Stimulated activated CD4-positive, alpha-beta T cell treated with anti-CD3 and anti-CD28 coated beads, Interleukin-1b, Interleukin-23, amount 100 ng/mL, for 48 hours (primary cell): ENCODE measurements at places on chromosomes 11 and 22.

DNA sequence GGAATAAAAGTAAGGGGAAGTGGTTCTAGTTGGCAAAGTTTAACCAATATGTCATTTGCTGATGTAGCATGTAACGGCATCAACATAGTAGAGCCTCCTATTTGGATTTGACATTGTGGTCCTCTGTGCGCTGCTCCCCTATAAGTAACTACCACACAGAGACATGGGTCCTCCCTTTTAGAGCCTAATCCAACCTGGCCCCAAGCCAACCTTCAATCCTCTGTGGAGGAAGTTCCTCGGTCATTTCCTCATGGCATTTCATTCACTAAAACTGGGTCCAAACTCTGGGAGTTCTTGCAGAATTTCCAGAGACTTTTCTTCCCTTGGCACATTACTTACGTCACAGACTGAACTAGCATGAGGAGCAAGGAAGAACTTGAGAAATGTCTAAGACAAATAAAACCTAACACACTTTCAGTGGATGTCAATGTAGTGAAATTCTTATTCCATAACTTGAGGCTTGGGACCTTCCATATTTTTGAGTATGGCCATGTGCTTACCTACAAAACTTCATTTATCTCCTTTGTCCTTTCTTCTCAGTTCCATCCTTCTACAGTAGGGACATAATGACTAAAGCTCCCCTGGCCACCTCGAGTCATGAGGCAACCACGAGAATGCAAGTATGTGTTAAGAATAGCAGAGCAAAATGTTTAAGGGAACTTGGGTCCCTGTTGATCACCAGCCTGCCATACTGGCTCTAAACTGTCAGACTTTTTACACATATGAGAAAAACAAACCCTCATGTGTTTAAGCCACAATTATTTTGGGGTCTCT is 34.7 kb downstream of the MMP20 start:
- DNase-seq = peak; percentile 39

DNA sequence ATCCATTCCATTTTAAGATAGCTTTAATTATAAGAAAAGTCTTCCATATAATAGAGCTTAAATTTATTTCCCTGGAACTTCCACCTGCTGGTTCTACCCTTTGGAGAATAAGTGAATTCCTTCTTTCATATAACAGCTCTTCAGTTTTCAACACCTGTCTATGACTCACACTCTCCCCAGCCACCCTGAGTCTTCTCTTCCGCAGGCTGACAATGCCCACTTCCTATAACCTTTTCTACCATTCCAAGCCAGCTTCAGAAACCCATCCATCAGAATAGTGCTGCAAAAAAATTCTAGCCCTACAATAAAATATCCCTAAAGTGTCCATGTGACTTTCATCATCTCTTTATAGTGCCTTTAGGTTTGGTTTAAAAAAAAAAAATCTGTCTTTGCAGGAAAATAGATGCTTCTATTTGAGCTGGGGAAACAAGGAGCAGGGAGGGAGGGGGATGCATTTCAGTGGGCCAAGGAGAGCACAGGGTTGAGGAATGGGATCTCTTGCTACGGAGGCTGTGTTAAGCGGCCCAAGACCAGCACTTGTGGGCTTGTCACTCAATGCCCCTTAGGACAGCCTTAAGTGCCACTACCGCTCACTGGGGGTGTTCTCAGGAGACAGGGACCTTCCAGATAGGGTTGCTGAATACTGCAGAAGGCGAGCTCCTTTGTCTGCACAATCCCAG is 178.6 kb downstream of the DSCAML1 start:
- DNase-seq = no peak

DNA sequence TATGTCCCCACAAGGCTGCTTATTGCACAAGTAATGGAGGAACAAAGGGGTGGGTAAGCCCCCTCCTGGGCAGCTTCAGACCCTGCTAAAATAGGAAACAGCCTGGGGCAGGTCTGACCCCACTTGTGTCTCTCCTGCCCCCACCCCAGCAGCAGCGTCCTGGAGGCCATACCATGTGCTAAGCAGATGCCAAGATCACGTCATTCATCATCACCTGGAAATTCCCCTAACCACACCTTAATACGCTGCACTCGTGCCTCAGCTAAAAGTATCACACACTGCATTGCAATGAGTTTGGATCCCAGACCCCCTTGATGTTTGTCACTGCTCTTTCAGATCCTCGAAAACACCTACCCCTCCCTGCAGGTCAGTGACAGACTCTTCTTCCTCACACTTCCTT is 27.8 kb upstream of the GGTLC2 start:
- DNase-seq = peak; percentile 8

- DNase-seq = peak; percentile 9
Observed at GRCh38 chr22:44924710-44925109, 85.1 kb downstream of the PHF21B start.

GRCh38 chr22:46504584-46504983 is 32.8 kb downstream of the CELSR1 start:
- no peak for DNase-seq
